ENCODE measurements at places on chromosomes 3 and 15.

GRCh38 chr3:101635954-101636798 lies 40.8 kb downstream of the ZBTB11 start:
- DNase-seq = no peak

DNA sequence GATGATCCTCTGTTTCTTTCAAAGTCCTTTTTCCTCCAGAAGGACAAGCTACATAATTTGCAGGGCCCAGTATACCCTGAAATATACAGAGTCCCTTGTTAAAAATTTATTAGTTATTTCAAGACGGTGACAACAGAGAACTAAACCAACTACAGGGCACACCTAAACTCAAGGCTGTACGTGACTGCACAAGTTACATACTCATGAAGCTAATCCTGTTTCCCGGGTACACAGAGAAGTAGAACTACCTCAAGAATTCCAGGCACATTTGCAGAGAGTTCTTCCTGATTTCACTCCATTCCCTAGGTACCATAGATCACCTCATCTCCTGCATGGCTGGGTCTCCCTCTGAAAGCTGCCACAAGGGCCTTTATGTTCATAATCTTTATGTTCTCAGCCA lies 279.4 kb upstream of the ARL6 start:
- no peak for DNase-seq

DNA sequence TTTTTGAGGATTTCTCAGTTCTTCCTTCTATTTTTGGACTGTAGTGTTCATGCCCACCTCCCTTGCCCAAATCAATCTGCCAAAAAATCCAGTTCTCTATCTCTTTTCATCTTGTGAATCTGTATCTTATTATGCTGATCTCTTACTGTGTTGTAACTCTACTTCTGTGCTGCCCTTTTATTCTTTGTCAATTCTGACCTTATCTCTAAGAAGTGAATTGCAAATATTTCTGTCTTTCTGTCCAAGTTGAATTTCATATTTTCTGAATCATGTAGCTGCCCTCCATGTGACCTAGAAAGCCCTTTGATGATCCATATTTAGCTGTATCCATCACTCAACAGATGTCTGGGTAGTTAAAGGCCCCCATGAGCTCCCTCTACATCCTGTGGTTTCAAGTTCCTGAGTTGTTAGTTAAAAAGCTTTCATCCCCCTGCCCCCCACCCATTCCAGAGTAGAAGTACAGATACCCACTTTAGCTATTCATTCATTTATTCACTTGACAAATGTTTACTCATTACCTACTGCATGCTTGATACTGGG lies 33.6 kb upstream of the ETV5 start:
- DNase-seq = no peak

DNA sequence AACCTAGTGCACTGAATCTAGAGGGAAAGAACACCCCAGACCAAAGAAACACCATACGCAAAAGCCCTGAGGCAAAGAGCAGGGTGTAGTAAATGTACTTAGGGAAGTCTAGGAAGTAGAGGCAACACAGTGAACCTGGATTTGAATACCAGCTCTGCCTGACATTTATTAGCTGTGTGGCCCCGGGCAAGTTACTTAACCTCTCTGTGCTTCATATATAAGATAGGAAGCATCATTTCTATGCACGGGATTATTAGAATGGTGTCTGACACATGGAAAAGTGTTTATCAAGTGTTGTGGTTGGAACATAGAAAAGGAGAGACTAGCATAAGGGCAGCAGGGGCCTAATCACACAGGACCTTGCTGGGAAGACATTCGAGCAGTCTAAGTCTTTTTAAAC lies 132.2 kb downstream of the ERC2 start:
- no peak for DNase-seq

- DNase-seq = no peak
Measured at GRCh38 chr3:147119989-147120388, 286.4 kb downstream of the ZIC4 start.

GRCh38 chr15:60408463-60408981 lies 10.7 kb upstream of the ANXA2 start:
- no peak for DNase-seq
